ENCODE measurements at places on chromosomes 2 and 18.

DNA sequence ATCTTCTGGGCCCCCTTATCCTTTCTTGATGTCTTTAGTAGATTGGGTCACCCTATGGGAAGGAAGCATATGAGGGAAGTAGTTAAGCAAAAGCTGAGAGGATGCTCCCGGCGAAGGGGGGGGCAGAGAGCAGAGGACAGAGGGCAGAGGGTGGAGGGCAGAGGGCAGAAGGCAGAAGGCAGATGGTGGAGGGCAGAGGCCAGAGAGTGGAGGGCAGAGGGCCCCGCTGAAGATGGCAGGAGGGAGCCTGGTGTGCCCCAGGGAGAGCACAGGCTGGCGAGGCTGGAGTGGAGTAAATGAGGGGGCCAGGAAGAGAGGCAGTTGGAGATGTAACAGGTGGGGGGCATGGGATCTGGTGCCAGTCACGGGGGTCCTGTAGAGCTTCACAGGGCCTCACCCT, 7.0 kb downstream of the MLPH start:
- DNase-seq, result no peak

- DNase-seq, result no peak
These were observed 727 bp downstream of the KIF1A start for GRCh38 chr2:240819126-240819857.

DNA sequence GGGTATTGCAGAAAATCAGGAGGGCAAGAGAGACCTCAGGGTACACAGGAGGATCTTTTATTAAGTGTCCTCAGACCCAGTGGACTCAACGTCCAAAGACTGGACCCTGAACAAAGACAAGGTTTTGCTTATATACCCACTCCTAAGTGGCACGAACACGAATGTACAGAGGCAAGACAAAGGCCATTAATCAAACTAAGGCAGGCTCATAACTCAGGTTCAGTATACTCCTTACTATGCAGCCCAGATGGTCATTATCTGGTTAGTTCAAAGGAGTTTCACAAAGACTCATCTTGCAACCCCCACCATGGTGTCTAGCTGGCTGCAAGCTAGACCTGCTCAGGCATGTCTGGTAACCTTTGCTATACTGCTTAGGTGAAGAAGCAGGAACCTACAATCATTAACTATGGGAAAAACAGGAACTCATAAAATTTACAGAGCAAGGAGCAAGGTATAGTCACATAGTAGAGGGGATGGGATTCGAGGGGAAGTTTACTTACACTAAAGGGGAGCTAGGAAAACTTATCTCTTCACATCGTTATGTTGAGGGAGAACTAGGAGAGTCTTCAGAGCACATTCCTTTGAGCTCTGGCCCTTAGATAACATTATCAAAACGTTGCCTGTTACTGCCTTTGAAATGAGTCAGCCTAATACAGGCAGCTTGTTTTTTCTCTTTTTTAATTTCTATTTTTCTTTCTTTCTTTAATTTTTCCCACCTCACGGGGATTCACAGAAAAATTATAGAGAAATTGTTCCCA, 33.9 kb downstream of the SLC4A3 start:
- no peak for DNase-seq

DNA sequence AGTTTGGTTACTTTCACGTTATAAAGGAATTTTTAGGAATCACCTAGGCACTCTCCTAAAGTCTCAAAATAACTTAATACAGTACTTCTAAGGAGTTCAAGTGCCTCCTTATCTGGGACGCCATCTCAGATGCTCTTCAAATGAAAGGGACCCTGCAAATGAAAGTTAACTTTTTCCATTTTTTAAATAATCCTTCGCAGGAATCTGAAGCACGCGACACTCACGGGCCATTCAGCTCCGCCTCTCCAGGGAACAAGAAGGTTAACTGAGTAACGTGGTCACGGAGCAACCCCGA, 537 bp upstream of the ZC3H15 start:
- DNase-seq, result no peak

DNA sequence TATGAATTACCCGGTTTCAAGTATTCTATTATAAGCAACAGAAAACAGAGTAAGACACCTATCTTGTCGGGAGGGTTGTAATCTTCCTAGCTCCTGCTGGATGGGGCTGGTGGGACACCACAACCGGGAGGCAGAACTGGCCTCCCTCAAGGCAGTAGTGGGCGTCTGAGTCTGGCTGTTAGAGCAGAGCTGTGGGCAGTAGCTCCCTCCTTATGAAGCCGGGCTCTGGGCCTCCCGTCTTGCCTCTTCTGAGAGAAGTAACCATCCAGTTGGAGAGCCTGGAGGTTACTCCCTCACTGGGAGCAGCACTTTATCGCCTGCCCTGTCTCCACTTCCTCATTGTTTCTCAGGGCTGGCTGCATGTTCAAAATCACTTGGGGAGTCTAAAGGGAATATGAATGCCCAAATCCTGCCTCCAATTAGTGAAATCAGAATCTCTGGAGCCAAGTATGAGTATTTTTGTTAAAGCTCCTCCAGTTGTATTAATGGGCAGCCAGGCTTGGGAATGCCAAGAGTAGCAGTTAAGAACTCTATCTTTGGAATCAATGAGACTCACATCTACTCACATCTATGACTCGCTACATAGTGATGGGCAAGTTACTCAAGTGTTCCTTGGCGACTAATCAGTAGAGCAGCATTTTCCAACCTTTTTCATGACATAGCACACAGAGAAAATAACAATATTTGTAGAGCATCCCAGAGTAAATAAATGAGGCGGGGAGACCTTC, 27.3 kb upstream of the NRP2 start:
- no peak for DNase-seq

GRCh38 chr2:10317646-10318045, 14.9 kb downstream of the HPCAL1 start:
- no peak for DNase-seq

DNA sequence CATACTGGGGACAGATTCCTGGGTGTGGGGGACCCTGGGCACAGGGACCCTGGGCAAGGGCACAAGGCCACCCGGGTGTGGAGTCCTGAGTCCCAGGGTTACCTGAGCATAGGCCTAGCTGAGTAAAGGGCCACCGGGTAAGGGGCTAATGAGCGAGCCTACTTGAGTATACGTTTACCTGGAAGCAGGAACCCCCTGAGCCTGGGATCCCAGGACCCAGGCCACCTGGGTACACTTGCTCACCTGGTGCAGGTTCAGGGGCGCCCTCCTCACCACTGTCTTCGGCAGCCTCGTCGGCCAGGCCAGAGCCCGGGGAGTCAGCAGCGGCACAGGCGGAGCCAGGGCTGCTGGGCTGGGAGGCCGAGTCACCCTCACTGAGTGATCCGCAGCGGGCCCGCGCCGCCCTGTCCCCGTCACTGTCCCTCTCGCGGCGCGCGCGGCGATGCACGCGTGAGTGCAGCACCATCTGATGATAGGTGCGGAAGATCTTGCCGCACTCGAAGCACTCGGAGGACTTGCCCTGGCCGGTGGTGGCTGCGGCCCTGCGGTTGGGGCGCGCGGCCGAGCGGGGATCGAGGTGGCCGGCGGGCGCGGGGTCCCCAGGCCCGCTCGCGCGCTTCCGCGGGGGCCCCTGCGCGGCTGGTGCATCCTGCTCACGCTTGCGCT, 53.9 kb downstream of the ZNF516 start:
- DNase-seq, result no peak

DNA sequence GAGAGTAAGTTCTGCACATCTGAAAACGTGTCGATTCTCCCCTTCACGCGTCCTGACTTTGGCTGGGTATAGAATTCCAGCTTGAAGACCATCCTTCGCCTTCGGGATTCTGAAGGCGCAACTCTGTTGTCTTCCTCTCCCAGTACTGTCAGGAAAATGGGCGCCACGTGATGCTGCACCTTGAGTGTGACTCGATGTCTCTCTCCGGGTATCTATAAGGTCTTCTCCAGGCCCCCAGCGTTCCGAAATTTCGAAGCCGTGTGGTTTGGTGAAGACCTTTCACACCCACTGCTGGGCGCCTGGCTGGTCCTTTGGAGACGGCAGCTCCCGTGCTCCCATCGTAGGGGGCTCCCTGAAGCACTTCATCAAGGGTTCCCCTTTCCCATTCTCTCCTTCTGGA, 203.7 kb downstream of the HDAC4 start:
- no peak for DNase-seq

DNA sequence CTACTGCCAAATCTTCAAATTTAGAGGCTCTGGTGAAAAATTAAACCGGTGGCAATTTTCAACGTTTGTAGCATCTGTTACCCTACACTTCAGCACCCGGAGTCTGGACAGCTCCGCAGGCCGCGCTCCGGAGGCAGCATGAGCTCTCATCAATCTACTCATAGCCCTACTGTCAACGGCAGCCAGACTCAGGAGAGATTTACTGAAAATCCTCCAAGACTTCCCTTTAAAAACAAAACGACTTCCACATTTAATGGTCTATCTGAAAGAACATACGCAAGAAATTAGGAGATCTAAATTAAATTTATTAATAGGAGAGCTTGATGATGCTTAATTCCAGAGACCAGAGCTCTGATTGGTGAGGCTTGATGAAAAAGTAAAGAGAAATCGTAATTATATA, 970 bp upstream of the ADCYAP1 start:
- DNase-seq, result no peak

DNA sequence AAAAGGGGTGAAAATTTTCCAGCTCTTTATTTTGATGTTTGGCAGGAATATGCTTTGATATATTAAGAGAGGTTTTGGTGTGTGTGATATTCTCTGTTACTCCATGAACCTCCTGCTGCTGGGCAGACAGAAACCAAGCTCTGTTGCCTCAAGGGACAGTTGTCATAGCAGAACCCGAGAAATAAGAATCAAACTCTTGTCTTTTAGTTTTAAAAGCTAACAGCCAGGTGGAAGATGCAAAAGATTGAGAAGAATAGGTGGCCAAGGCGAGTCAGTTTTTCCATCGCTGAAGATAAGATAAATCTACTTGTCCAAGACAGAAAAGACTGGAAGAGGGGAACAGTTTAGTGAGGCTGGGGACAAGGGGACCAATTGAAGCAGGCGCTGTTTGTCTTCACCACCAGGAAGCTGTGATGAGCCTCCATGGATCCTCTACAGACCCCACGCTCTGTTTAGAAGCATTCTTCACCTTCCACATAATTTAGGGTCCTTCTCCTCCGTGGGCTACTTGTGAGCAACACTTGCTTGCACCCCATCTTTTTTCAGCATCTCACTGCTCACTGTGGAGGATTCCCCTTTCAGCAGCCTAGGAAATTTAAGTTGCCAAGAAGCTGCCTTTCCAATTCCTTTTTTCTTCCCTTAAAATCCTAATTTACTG, 23.9 kb downstream of the PMAIP1 start:
- DNase-seq, result no peak

GRCh38 chr2:195628666-195629065, 28.4 kb upstream of the SLC39A10 start:
- no peak for DNase-seq

DNA sequence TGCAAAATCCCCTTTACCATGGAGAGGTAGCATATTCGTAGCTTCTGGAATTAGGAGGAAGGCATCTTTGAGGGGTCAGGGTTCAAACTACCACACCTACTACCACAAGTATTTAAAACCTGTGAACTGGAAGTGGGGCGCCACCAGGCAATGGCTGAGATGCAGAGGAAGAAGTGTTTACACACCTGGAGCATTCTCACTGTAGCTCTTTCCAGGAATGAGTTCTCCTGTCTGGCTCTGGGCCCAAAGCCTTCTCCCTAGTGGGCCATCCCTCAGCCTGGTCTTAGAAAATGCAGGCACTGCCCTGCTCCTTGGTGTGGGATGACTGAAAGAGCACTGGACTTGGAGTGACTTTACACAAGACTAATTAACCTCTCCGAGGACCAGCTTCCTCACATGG, 30.7 kb upstream of the FOXI3 start:
- no peak for DNase-seq

GRCh38 chr2:157420771-157421323, 23.0 kb downstream of the CYTIP start:
- DNase-seq, result no peak

- no peak for DNase-seq
These were observed 145.4 kb upstream of the RNF152 start for GRCh38 chr18:62037989-62038778.

DNA sequence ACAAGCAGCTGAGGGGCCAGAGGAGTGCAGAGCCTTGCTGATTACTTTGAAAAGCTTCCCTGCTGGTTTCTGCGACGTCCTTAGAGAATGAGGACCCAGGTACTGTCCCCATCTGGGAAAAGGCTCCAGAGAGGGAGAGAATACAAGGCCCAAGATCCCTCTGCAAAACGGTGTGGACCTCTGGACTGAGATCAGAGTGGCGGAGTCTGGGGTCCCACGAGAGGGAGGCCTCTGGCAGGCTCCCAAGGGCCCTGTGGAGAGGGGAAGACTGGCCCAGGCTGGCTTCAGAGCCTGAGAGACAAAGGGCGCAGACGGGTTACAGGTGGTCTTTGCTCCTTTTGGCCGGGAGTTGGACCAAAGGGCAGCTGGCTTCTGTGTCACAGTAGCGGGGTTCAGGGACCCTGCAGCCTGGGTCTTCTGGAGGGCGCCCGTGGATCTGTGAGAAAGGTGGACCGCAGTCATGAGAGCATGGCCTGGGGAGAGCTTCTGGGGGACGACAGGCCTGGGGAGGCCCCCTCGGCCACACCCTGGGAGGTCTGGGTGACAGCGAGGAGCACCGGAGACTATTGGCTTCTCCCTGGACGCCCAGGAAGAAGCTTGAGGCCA, 805 bp downstream of the SNORC start:
- DNase-seq, result no peak

DNA sequence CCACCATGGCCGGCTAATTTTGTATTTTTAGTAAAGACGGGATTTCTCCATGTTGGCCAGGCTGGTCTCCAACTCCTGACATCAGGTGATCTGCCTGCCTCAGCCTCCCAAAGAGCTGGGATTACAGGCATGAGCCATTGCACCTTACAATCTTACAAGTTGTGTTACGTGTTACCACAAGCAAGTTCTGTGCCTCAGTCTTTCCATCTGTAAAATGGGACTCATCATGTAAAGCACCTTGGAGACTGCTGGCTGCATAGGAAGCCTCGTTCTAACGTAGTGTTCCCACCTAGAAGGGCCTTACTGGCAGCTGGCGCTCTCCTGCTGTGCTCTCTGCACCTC, 10.0 kb downstream of the DNAJB2 start:
- DNase-seq, result no peak

DNA sequence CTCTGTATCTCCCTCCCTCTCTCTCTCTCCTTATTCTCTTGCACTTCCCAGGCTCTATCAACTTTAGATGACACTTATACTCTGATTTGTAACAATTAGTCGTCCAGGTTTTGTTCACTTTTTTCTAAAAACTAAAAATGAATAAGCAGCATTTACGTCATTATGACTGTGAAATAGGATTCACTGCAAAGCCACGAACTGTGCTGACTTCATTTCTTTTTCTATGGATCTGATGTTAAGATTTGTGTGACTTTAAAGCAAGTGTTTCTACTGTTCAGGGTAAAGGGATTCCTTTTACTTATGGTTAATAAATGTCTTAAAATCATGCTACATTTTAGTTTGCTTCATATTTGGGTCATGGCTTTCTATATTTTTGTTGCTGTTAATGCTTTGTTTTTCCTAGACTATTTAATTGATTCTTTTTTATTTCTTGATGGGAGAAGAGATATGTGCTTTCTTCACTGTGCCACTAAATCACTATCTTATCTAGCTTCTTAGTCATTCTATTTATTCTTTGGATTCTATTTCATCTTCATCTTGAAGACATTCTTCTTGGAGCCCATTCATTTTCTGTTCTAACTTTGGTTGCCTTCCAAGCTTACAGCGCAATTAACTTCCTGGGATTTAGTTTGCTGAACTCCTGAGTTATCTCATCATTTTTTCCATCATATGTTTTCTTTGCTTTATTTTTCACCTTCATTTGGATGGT, 480.4 kb upstream of the TRIB2 start:
- DNase-seq, result no peak

- no peak for DNase-seq
These were observed 1.2 kb downstream of the THAP4 start for GRCh38 chr2:241635756-241636155.
